Daoy (cell line): ENCODE measurements at places on chromosomes 11 and 22. TPM values are rescaled to one million over a fixed set of nuclear protein-coding genes. Genes with fewer than 3 reads are reported as not detected.

DNA sequence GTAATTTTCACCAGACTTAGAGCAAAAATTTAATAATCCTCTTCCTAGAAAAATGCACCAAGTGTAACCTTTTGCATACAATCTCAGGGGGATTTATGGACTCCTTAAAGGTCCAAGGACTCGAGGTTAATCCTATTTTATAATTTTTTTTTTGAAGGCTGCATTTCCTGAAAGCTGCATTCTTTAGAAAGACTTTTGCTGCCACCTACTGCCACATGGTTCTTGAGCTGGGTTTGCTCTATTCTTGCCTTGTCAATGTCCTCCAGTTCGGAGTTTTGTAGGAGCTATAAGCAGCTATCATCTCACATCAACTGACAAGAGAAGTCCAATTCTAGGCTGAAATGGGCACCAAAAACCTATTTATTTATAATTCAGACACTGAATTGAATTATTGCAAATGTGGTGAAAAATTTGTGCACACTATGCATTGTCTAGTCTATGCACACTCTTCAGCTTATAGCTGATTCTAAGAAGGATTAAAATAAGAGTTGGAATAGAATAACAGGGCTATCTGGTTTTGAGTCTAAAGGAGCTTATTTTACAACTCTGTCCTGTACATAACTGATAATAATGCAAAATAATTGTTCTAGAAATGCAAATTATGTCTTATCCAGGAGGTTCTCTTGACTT is 31.3 kb downstream of the TRAF6 start:
- peak; percentile 49 for DNase-seq

The BAIAP2L2 gene
- 16.2 and 16.8 TPM in 2 replicates for total RNA-seq

DNA sequence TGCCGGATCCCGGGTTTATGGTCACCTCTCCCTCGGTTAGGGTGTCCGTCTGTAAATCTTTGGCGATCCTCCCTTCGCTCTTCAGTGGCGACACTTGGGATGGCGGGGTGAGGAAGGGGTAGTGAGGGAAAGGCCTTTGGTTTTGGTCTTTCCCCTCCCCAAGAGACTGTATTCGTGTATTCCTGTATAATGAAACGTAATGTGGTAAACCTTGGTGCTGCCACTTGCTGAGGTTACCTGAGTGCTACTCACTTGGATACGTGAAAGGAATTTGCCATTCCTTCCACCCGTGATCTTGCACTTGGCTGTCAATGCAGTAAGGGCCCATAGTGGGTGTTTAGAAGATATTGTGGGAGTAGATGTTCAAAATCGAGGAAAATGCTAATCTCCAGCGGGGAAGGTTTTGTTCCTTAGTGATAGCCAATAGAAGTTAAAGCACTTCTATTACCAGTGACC is 578 bp upstream of the NUP160 start:
- DNase-seq: no peak

DNA sequence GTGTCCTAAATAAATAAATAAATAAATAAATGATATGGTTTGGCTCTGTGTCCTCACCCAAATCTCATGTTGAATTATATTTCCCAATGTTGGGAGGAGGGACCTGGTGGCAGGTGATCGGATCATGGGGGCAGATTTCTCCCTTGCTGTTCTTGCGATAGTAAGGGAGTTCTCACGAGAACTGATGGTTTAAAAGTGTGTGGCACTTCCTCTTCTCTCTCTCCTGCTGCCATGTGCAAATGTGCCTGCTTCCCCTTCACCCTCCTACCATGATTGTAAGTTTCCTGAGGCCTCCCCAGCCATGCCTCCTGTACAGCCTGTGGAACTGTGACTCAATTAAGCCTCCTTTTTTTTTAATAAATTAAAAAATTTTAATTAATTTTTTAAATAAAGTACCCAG is 138.2 kb downstream of the FBXO7 start:
- DNase-seq: no peak

The PNPLA3 gene
- 1.4 and 4.2 TPM in 2 replicates for total RNA-seq

DNA sequence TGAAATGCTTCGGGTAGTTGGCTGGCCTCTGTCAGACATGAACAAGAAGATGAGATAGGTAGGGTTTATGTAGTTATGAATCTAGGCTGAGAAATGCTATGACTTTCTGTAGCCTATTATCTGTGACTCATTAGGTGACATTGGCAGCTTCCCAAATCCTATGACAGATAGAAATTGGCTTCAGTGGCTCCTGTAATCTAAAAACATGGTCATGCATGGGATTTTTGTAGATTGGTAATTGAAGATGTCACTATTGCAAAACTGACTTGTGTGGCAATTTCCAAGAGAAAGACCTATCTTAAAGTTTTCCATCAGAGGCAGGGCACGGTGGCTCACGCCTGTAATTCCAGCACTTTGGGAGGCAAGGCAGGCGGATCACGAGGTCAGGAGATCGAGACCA is 29.4 kb upstream of the GRIK4 start:
- DNase-seq: no peak

The TMPRSS4 gene
- not detected in 2 replicates for total RNA-seq

DNA sequence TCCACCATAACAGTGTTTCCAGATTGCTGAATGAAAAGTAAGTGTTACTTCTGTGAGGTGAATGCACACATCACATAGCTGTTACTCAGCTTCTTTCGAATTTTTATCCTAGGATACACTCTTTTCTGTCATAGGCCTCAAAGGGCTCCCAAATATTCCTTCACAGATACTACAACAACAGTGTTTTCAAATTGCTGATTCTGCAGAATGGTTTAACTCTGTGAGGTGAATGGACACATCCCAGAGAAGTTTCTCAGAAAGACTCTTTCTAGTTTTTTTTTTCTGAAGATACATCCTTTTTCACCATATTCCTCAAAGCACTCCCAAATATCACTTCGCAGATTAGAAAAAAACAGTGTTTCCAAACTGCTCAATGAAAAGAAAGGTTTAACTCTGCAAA is 221.1 kb downstream of the OR4A5 start:
- no peak for DNase-seq

The OR2AT4 gene
- under 0.01 TPM in 1 of 2 replicates, not detected in the other for total RNA-seq

- DNase-seq: peak; percentile 3
Measured at GRCh38 chr11:10050561-10050960, 243.5 kb downstream of the SBF2 start.

The RIN1 gene
- 13.2 and 14.6 TPM in 2 replicates for total RNA-seq

The PELI3 gene
- 1.8 and 2.1 TPM in 2 replicates for total RNA-seq

DNA sequence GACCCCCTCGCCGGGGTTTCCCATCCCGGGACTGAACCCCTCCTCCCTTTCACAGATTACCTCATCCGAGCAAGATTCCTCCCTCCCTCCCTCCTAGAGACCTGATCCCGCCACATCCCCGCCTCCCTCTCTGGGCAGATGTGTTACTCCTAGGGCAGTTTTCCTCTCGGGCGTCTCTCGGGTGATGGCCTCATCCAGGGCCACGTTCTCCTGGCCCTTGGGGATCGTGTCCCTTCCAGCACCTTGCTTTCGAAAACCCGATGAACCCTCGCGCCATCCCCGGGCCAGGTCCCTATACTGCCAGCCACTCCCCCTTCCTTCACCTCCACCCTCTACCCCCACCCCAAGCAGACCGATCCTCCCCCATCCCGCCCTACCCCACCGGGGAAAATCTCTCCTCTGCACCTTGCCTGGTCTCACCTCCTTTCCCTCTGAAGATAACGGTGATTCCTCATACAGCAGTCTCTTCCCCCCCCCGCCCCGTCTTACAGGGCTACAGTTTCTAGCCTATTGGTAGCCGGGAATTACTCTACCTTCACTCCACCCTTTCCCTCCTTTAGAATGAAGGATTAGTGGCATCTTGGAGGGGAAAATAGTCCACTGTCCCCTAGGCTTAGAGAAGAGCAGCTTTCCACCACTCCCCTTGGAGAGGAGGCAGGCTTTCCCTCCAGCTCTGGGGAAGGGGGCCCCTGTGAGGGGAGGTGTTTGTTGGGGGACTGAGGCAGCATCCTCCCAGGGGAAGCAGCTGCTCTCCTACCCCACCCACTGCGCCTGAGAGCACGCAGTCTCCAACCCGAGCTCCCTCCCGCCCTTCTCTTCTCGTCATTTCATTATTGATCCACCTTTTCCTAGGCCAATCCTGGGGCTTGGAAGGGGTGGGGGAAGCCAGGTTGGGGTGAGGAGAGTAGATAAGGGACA is 1.2 kb downstream of the KMT2A start:
- peak; percentile 56 for DNase-seq

The PTS gene
- total RNA-seq: 71.1 and 73.6 TPM in 2 replicates

DNA sequence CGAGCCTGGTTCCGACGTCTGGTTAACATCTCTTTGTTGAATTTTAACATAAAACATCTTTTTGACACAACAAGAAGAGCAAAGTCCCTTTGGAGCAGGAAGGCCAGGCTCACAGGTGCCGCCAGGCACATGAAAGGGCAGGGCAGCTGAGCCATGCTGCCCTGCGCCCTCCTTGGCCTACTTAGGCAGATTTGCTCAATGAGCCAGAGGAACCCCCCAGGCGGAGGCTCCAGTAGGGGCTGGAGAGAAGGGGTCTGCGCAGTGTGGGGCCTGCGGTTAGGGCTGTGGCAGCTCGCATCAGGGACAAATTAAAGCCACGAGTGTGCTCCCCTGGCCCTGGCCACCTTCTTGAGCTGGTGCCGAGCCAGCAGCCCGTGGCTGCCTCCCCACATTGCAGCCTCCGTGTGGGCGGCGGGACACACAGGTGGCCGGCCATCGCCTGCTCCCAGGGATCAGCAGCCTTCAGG is 9.9 kb upstream of the SLC22A12 start:
- no peak for DNase-seq

- DNase-seq: no peak
Measured at GRCh38 chr22:26643418-26644100, 13.8 kb upstream of the MIAT start.

The LGALS12 gene
- total RNA-seq: not detected in 2 replicates

The THAP7 gene
- total RNA-seq: 42.3 and 58.3 TPM in 2 replicates

DNA sequence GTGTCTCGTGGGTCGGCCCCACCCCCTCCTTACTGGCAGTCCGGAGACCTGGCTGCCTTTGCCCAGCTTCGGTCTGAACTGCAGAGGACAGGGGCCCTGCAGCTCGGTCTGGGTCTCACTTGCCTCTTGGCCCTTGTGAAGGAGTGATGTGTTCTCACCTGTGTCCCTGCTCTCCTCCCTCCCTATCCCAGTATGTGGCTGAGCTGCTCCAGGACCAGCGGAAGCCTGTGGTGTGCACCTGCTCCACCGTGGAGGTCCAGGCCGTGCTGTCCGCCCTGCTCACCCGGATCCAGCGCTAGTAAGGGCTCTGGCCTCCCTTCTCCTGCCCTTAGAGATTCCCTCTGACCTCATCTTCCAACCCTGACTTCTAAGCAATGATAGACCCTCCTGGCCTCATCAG is 35.7 kb upstream of the RAB1B start:
- no peak for DNase-seq

The ADM2 gene
- total RNA-seq: 0.03 and 0.23 TPM in 2 replicates

The CD3G gene
- not detected in 2 replicates for total RNA-seq

GRCh38 chr11:61697078-61697502 is 16.9 kb downstream of the DAGLA start:
- peak; percentile 77 for DNase-seq

The RIMBP3C gene
- total RNA-seq: 1.2 TPM in 1 of 2 replicates, not detected in the other

DNA sequence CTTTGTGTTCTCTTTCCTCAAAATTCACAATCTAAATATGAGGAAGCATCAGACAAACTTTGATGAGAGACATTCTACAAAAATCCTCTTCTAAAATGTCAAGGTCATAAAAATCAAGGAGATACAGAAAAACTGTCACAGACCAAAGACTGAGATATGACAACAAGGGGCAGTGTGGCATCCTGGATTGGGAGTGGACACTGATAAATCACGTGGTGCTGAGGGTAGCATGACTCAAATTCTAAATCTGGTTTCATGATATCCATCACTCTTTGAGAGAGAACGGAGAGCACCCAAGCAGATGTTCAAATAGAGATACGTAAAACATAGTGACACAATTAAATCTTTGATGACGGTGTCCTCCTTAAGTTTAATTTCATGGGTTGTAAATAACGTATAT is 13.0 kb upstream of the CARD18 start:
- DNase-seq: no peak

DNA sequence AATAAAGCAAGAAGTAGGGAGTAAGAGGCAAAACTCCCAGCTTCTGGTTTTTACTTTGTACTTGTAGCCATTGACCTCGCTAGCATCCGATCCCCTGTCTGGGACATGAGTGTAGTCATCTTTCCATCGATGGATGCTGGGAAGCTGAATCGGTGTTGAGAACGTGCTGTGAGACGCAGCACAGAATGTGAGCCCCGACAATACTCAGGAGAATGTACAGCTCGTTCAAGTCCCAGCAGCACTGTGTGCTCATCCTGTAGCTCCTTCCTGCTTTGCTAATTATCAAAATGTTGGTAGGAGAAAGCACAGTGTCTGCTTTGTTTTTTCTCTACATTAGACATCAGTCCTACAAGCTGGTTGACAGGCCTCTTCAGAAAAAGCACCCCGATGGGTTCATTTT is 56.6 kb downstream of the JAM3 start:
- DNase-seq: peak; percentile 21
